ENCODE measurements at places on chromosomes 11 and 22. TPM values are rescaled to one million over a fixed set of nuclear protein-coding genes. Genes with fewer than 3 reads are reported as not detected.

CHST1 gene
- total RNA-seq: 2.1 TPM

POLA2 gene
- total RNA-seq: 5.5 TPM

SLC22A8 gene
- total RNA-seq: not detected

MUC6 gene
- not detected for total RNA-seq

TRPC6 gene
- 3.3 TPM for total RNA-seq

CCDC87 gene
- 0.22 TPM for total RNA-seq

SLCO2B1 gene
- total RNA-seq: 81.1 TPM

DNA sequence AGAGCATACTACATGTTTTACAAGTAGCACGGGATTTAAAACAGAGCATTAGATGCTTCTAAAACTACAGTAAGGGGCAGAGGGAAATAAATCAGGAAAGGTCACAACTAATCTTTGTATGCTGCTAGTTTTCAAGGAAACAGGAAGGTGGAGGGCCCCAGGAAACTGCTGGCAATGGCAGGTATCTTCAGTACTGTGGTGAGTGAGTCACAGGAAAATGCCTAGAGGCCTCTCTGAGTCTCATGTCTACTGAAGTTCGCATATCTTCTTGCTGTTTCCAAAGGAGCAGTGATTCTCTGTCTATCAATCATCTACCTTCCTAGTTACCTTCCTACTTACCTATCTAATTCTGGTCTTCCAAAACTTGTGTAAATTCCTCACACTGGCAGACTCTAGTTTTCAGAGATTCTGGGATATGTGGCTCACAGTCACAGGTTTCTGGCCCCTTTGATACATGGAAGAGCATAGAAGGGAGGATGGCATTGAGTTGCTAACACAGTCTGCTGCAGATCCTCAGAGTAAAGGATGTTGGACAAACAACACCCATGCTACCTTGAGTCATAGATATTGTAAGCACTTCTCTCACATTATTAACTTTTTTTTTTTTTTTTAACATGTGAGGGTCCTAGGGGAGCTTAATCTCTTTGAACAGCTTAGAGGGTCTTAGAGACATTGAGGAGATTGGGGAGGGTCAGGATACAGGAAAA is 58.8 kb upstream of the SYN3 start:
- DNase-seq: no peak

DNA sequence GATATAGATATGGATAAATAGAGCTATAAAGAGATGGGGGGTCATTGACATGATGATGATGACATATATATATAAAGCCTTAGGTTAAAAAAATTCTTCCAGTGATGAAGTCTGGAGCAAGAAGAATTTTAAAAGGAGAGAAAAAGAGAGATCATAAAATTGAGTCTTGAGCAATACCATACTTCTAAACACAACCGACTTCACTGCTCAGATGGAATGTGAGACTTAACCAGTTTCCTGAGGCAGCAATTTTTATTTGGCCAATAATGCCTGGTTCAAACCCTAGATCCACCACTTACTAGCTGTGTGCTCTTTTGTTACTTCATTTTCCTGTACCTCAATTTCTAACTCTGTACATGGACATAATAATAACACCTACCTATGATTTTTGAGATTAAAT is 229.5 kb downstream of the TTC28 start:
- DNase-seq: no peak

DNA sequence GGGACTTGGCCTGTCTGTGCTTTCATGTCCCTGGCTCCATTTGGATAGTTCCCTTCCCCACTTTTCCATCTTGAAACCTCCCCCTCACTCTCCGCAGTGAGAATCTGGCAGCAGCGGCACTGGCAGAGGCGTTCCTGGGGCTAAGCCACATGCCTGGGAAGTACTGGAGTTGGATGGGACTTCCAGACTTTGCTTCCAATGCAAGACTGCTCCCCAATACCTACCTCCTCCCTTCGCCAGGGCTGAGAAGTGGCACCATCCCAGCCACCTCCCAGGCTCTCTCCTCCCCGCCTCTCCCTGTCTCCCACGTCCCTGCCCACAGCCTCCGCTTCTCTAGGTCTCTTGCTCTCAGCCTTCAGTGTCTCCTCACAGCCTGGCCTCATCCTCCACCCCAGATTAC is 16.6 kb downstream of the TST start:
- no peak for DNase-seq

DNA sequence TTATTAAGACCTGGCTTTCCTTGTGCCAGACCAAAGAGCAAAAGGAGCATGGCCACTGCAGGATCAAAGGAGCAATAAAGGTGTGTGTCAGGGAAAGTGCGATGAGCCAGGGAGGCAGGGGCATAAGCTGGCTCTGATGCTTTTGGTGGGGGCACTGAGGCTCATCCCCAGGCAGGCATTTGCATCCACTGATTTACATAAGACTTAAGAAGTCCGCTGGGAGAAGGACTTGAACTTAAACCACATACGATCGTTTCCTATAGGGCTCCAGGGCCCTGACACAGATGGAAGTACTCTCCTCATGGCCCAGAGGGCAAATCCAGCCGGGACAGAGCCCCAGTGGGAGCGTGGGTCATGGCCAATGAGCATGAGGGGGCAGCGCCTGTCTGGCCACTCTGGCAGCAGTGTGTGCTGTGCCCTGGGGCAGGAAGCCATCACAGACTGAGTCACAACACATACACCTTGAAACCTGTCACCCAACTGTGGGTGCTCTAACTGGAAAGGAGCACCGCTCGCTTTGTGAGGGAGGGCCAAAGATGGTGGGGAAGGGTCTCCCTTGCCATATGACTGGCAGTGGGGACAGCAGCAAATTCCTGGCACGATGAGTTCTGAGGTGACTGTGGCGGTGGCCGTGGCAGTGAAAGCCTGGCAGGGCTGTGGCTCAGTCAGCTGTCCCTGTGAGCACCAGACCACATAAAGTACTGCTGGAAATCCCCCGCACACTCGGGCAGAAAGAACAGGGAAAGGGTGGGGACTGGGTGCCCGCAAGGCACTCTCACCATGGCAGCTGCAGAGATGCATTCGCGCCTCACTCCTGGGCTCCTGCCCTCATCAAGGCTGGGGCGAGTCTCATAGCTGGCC is 79.4 kb upstream of the LMO1 start:
- no peak for DNase-seq

DNA sequence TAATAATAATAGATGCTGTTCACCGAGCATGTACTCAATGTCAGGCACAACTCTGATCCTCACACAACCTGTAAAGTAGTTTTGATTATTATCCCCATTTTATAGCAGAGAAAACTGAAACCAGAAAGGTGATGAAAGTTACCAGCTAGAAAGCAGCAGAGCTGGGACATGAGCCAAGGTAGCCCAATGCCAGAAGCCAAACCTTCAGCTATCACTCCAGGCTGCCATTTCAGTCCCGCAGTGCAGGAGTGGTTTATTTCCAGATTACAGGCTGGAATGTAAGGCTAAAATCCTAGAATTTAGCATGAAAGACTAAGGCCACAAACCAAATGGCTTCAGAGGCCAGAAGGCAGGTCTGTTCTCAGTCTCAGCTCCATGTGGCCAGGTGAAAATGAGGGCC is 108.8 kb downstream of the TENM4 start:
- DNase-seq: no peak

DNA sequence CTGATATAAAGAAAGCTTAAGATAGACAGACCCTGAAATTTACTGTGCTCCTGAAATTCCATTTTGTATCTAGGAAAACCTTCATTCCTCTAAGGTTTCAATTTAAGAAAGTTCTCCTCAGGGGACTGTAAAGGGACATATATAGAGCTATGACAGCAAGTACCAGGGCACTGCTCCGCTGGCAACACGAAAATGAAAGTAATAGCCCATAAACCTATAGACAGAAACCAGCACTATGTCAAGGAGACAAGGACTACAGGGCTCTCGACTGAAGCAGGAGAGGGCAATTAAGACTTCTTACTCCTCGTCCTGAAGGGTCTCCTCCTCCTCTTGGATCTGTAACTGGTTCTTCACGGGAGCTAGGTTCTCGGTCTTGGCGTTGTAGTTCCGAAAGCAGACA is 6.9 kb downstream of the FEZ1 start:
- no peak for DNase-seq

- DNase-seq: no peak
Measured at GRCh38 chr11:118699506-118700220, 20.2 kb upstream of the TREH start.

GRCh38 chr11:84358034-84358433 is 1071.9 kb upstream of the CCDC90B start:
- no peak for DNase-seq

- no peak for DNase-seq
Measured at GRCh38 chr22:22931557-22932270, 44.1 kb downstream of the IGLL5 start.

DNA sequence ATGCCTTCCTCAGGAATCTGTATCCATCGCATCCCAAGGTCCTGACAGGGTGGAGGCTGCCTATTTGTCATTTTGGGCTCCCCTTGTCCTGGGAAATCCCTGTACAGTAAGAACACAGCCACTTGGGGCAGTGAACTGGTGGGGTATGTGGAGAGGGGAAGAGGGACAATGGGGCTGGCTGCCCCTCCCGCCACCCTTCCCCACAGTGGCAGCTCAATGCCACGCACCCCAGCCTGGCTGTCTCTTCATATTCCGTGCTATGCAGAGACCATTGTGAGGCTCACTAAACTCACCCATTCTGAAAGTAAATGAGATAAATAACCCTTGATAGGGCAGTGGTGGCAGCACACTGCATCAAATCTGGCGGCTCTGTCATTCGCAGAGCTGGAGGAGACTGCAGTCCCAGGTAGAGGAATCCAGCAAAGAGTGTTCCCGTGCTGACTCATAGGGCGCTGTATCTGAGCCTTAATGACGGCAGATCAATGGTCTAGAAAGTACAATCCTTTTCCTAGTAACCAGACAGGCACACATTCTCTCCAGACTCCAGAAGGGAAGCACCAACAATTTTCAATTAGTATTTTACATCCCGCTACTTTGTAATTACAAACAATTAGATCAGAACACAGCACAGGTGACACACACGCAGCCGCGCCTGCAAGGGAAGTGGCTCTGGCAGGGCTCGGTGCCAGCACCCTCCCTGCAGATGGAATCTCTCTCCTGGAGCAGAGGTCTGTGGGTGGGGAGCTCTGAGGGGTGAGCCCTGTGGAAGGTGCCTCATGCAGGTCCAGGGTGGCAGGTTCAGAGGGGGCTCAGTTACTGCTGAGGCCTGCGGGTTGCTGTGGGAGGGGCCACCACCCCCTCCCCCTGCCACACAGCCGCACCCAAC is 167.9 kb upstream of the B3GAT1 start:
- no peak for DNase-seq

GRCh38 chr11:126007238-126007637 is 55.4 kb downstream of the CDON start:
- no peak for DNase-seq

DNA sequence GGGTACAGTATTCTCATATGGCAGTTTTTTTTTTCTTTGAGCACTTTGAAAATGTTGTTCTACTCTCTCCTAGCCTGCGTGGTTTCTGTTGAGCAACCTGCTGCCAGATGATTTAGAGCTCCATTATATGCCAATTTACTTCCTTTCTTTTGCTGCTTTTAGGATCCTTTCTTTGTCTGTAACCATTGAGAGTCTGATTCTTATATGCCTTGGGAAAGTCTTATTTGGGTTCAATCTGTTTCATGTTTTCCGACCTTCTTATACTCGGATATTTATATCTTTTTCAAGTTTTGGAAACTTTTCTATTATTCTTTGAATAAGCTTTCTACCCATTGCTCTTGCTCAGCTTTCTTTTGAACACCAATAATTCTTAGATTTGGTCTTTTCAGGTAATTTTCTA is 138.1 kb upstream of the RAG2 start:
- DNase-seq: no peak

- no peak for DNase-seq
Measured at GRCh38 chr22:23678133-23678532, 12.7 kb upstream of the RGL4 start.

- no peak for DNase-seq
Measured at GRCh38 chr22:20173246-20173645, 22.4 kb upstream of the CCDC188 start.

DNA sequence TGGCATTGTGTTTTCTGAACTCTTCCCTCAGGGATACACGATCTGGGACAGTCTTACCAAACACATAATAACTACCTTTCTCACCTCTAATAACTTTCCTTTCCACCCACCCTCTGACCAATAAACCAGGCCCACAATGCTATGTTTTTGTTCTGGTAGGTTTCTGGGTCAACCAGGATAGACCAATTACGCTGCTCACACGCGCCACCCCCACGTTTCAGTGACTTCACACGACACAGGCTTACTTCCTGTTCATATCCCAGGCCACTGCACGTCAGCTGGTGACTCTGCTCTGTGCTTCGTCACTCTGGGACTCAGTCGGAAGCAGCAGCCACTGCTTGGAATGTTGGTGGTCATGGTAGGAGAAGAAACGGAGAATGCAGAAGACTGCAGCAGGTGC is 2.5 kb downstream of the KRTAP5-4 start:
- DNase-seq: no peak

DNA sequence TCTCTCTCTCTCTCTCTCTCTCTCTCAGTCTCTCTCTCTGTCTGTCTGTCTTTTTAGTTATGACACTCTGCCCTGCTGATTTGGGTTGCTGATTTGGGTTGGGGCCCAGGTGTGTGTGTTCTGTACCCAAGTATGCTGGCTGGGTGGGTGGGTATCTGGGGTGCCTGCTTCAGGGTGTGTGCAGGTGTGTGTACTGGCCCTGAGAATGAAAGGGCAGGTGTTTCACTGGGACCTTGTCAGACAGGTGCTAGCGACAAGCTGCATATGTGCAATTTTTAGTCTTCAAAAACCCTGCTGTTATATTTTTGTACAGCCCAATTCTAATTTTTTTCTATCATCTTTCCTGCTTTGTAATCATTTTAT is 943 bp downstream of the CSF2RB start:
- DNase-seq: no peak

GRCh38 chr22:46062971-46063631 is 86.1 kb upstream of the WNT7B start:
- peak; percentile 53 for DNase-seq

DNA sequence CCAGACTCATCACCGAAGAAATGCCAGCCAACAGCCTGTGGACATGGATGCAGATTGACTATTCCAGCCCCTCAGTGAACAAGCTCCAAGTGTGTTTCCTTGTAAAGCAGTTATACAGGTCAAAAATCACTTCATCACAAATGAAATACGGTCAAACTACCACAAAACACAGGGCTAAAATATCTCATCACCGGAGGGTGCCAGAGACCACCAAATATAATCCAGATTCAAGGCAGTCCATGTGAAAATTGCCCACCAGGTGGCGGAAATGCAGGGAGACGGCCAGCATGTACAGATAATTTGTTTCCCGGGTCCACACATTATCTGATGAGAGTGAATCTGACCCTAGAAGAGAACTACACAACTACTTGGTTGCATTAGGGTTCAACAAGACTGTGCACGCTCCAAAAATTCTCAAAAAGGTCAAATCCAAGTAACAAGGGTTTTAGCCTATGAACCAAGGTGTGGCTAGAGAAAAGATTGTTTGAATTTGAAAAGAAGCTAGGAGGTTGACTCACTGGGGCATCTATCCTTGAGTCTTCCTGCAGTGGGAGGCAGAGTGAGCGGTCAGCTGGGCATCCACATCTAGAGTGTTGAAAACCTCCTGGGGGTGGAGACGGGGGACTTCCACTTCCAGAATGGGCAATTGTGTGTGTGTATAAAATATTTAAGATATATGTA is 71.7 kb downstream of the IGLL5 start:
- DNase-seq: peak; percentile 92
